ENCODE measurements at places on chromosomes 4 and X.

- no peak for DNase-seq
Observed at GRCh38 chr4:82525307-82525911, 36.4 kb downstream of the TMEM150C start.

GRCh38 chr4:157075811-157076577, at the start of gene GLRB:
TSS of gene GLRB (plus strand) at chr4:157076150. CDS start at chr4:157078025, 1,875 bp downstream.
- peak; percentile 71 for DNase-seq

DNA sequence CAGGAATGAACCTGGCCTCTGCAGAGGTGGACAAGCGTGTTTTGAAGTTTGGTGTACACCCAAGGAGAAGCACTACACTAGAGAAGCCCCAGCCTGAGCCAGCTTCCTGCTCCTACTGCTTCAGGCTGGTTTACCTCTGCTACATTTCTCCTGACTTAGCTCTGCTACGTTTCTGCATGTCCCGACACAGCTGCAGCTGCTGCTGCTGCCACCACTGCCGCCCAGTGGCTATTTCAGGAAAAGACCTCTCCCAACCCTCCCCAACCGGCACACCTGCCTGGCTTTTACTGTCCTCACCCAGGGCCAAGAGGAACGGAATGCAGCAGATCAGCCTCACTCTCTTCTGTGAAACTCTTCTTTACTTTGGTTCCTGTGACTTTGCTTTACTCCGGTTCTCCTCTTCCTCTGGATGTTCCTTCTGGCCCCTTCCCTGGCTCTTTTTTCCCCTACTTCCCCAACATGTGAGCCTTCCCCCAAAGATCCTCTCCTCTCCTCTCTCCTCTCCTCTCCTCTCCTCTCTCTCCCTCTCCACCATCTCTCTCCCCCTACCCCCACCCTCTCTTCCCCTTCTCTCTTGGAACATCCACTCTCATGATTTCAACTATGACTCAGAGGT, 3.1 kb upstream of the P2RY4 start:
- DNase-seq, result peak; percentile 64

DNA sequence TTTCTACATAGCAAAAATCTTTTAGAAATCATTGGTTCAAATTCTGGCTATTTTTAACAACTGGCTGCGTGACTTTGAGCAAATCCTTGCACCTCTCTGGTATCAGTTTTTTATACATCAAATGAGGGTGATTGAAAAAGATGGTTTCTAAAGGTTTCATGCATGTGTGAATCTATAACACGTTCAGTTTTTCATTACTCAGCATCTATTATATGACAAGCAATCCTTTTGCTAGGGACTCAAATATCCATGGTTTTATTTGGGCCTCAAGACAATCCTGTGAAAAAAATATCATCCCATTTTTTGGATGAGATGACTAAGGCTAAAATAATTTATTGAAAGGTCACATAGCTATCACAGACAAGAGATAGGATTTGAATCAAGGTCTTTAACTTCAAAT, 884 bp downstream of the HEPH start:
- DNase-seq, result no peak

DNA sequence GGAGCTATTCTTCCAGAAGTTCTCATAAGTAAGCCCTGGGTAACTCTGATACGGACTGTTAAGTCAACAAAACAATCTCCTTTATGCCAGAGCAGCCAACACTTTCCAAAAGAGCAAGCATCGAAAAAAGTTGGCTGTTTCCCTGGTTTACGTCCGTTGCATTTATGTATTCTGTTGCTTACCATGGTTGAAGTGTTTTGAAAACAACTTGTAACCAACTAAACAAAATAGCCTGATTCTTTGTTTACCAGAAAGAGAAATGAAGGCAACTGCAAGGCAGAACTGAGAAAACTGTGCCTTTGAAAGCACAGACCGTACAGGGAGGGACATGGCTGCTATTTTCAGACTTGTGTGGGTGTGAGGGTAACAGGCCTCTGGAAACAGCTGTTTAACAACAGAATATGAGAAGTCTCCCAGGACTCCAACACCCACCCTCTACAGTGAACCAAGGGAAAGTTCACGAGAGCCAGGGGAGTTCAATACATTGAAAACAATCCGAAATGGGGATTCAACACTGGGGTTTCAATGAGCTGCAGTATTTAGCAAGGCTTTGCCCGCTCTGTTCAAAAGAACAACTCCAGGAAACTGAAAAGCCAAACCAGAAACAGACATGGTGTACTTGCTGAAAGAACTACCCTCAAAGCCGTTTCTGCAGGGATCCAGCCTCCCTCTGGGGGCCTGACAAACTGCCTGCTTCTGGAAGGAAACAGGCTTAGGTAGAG, 95.8 kb upstream of the EGFL6 start:
- DNase-seq, result no peak

- DNase-seq, result no peak
Observed at GRCh38 chr4:111040904-111041303, 418.0 kb upstream of the PITX2 start.

GRCh38 chr4:151045907-151046306, 30.8 kb upstream of the LRBA start:
- DNase-seq, result no peak

- no peak for DNase-seq
Observed at GRCh38 chr4:183140911-183141320, 41.9 kb downstream of the WWC2 start.

DNA sequence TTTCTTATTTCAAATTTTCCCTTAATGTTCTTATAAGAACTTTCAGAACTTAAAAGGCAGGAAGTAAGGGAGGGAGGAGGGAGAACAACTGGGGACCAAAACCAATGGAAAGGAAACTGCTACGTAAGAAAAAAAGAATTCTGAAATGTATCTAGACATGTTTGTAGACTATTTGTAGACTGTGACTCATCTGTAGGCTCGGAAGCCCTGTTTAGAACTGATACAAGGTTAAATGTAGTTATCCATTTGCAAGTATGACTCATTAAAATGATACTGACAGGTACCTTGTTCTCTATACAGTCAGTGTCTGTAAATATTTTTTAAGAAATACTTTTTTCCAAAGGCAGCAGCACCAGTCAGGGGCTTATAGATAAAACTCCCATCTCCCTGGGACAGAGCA, 202.0 kb downstream of the DHX15 start:
- DNase-seq, result no peak

DNA sequence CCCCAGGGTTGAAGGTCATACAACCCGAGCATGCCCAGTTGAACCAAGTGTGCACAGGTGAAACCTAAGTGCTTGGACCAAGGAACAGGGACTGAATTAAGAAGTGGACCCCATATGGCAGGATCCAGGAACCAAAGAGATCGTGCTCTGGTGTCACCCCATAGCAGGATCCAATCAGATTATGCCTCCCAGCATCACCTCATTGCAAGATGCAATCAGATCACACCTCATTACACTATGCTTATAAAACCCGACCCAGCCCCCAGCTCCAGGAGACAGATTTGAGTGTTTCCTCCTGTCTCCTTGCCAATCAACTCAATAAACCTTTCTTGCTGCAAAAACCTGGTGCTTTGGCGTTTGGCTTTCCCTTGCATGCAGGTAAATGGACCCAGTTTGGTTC, 37.6 kb downstream of the EFHC2 start:
- no peak for DNase-seq

GRCh38 chr4:141730805-141731204, 94.4 kb downstream of the IL15 start:
- DNase-seq, result no peak

DNA sequence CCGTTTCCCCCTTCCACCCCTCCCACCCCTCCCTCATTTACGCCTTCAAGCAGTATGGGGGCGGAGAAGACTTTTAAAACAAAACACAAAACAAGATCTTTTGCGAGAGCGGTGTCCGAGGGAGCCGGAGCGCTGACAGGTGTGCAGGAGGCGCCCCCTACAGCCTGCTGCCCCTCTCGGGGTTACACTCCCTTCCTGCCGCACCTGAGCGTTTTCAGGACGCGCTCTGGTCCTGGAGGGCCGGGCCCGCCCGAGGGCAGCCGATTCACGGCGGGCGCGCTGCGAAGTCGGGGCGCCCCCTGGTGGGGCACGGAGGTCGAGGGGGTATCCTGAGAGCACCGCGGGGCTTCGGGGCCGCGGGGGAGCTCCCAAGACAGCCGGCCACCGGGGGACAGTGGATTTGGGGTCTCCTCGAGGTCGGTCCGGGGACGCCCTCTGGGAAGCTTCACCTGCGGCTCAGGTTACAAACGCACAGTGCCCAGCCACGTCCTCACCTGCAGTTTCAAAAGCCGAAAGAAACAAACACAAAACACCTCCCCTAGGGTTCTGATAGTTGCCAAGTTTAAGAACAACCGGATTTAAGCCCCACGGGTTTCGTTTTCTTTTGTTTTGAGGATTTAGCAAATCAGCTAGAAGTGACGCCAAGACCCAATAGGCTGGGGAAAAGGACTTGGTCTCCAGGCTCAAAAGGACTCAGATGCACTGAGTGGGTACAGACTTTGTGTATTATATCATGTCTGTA, 8.0 kb upstream of the NEUROG2 start:
- peak; percentile 91 for DNase-seq
